ENCODE measurements at places on chromosomes 11 and 22.
A peak's percentile ranks its signal among the peaks of the same experiment; 100 is the strongest.

GRCh38 chr11:72885749-72886609, 71.8 kb downstream of the ATG16L2 start:
- DNase-seq, result no peak

- DNase-seq, result peak; percentile 75
Measured at GRCh38 chr11:76209973-76210930, 4.0 kb upstream of the WNT11 start.

DNA sequence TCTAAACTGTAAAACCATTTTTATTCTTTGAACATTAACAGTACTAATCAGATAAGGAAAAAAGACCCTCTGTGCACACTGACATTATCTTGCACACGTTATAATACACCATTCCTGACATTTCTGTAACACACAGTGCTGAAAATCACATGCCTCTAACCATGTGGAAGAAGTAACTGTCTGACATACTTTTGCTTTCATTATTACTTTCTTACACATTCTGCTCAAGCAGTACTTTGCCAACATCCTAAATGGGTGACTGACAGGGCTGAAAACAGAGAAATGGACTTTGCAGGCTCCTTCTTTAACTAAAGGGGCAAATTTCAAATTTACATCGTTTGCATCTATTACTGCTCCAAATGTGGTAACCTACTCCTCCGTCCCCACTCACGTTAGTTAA, 22.8 kb upstream of the TP53AIP1 start:
- DNase-seq, result no peak

GRCh38 chr11:15568440-15568839, 453.7 kb downstream of the INSC start:
- no peak for DNase-seq

- no peak for DNase-seq
Measured at GRCh38 chr11:409600-410483, 5.0 kb downstream of the SIGIRR start.

DNA sequence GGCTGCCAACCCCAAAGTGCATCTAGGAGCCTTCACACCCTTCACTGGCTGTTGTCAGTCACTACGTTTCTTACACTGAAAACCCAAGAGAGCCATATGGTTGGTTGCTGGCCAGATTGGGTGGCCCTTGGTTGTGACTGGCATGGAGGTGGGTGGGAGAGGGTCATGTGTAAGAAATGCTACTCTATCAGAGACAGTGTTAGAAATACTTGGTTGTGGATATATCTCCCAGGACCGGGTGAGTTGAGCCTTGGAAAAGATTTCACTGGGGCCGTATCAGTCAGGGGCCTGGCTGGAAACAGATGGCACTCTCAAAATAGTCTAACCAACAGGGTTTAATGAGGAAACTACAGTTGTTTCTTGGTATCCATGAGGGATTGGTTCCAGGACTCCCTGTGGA, 15.2 kb downstream of the ENDOD1 start:
- DNase-seq, result no peak

GRCh38 chr22:30245985-30246813, at the start of gene LIF:
Gene LIF, minus strand, starts transcription at chr22:30246759. Its CDS starts 64 bp downstream, at chr22:30246695.
- no peak for DNase-seq

- DNase-seq, result peak; percentile 33
Measured at GRCh38 chr11:61683961-61684869, 4.0 kb downstream of the DAGLA start.

DNA sequence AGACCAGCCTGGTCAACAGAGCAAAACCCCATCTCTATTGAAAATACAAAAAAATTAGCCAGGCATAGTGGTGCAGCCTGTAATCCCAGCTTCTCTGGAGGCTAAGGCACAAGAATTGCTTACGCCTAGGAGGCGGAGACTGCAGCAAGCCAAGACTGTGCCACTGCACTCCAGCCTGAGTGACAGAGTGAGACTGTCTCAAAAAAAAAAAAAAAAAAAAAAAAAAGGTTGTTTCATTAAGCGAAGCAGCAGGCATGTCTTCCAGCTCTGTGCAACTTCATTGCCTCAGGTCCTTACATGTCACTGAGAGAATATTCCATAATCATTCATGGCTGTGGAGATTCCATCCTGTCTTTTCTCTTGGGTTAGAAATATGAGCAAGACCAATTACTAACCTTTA, 16.9 kb downstream of the GAB2 start:
- DNase-seq, result no peak

DNA sequence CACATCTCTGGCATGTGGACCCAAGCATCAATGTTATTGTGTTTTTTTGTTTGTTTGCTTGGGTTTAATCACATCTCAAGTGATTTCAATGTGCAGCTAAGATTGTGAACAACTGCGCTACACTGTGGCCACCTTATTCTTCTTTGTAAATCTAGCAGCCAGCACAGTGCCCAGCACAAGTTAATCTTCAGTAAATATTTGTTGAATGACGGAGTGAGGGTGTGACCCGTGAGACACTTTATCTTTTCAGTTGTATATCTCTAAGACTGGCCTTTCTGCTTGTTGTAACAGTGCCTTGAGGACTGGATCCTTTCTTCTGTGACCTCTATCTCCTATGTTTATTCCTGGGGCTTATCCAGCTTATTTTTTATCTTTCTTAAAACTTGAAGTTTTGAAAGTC, 21.4 kb upstream of the AMOTL1 start:
- DNase-seq, result peak; percentile 23

GRCh38 chr22:33986167-33986771, 66.0 kb upstream of the LARGE1 start:
- DNase-seq, result no peak

- DNase-seq, result no peak
Measured at GRCh38 chr22:23067023-23067650, 3.2 kb upstream of the GNAZ start.

DNA sequence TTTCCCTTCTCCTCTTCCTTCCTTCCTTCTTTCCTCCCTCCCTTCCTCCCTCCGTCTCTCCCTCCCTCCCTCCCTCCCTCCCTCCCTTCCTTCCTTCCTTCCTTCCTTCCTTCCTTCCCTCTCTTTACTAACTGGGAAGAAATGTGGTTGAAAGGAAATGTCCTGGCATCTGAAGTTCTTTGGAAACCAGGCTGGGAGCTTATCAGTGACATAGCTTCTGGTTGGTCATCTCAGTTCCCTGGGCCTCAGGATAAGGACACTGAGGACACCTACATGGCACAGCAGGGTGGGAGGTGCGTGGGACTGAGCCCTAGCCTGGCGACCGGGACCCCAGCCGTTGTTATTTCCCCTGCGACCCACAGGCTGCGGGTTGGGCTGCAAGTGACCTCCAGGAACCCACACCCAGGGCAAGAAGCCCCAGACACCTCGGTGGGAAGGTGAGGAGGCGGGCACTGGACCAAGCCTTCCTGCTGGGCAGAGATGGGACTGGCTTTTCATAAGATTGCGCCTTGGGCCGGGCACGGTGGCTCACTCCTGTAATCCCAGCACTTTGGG, 1486.5 kb downstream of the TBC1D22A start:
- no peak for DNase-seq

- no peak for DNase-seq
Measured at GRCh38 chr11:12157241-12157661, 46.9 kb downstream of the MICAL2 start.

GRCh38 chr11:31810779-31811647, at the start of gene PAX6:
Gene PAX6, minus strand, starts transcription at chr11:31811322. Its CDS starts 4,911 bp downstream, at chr11:31806411.
- peak; percentile 94 for DNase-seq

GRCh38 chr11:47869544-47870393, 21.6 kb upstream of the NUP160 start:
- no peak for DNase-seq

DNA sequence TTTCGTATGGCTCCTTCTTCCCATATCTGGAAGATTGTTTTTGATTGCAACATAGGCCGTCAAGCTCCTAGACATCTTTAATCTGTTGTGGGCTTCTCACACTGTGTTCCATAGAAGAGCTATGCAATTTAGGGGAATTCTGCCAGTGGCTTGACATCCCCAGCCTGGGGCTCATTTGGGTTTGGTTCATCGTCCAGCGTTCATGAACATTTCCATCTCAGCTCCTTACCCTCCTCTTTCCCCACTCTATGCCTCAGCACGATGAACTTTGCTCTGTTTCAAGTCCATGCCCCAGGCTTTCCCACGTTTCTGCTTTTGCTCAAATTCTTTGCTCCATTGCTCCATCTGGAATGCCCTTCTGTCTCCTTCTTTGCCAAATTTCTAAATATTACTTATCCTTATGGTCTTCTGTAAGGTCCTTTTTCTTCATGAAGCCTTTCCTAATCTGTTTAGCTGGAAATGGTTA, 26.1 kb upstream of the CLMP start:
- DNase-seq, result no peak

DNA sequence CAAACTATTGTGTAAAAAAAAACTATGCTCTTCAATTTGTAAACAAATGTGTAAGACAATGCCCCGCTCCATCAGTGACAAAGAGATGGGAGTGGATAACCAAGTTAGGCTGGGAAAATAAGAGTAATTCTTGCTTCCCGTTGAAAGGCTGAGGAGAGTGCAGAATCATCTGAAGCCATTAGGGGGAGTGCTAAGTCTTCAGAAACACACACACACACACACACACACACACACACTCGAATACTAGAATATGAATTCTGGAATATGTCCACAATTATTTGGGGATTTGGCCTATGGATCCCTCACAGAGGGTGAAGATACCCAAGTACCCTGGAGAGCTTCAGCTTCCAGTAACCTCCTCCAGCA, 27.8 kb upstream of the ROBO3 start:
- DNase-seq, result peak; percentile 64

GRCh38 chr22:46626356-46626755, 6.2 kb downstream of the GRAMD4 start:
- no peak for DNase-seq

GRCh38 chr11:12434325-12434654, 56.9 kb downstream of the PARVA start:
- DNase-seq, result no peak

DNA sequence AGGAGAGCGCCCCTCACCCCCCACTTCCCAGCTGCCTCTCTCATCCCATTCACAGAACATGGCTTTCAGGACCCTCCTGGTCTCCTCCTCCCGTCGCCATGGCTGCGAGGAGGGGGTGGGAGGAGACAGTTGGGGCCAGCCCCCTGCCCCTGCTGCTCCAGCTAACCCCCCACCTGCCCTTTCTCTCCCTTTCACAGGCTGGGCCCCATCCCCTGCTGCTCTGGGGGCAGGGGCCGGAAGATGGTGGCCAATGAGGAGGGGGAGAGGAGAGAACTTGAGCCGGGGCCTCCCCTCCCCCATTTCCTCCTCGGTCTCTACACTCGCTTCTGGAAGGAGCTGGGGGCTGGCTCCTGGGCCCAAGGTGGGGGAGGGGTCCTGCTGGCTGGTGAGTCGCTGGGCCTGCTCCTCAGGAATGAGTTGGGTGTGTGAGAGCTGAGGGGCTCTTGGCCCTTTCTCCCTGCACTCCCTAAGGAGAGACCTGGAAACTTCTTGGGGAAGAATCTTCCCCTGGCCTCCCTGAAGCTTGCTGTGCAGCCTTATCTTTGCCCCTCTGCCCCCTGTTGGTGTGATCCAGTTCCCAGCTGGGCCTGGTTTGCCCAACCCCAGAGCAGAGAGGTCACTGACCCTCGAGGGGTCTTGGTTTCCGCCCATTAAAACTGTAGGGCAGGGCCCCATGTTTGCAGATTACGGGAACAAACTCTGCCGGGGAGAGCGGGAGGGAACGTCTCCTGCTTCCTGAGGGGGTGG, 10.2 kb downstream of the YPEL4 start:
- DNase-seq, result peak; percentile 35

- DNase-seq, result peak; percentile 53
Measured at GRCh38 chr11:57480409-57481137, 20.2 kb downstream of the RTN4RL2 start.

DNA sequence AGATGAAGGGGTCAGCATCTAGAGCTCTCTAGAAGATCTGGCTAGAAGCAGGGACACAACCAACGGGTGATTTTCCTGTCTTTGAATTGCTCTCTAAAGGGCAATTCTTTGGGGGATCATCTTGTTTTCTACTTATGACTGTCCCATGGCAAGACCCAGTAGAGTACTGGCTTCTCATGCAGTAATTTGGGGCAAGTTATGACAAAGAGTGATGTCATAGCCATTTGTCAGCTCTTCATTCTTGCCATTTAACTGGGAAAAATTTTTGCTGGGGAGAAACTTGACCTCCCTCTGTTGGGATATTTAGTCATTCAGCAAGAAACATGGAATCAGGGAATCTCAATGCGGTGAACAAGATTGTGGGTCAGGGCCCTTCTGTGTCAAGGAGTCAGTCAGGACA, 80.4 kb downstream of the SLC1A2 start:
- DNase-seq, result no peak

DNA sequence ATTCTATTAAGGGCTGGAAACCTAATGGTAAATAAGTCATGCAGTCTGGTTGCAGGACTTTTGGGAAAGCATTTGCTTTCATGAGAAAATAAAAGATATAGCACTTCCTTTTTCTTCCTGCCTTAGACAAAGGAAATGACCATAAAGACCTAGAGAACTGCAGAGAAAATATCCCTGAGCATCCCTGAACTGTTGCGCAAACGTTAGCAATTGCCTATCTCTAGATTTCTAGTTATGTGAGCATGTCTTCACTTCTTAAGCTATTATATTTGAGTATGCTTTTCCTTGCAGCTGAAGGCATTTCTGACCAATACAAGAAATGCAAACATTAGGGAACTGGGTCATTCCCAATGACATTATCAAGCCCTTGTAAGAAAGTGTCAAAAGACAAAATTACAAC, 110.6 kb downstream of the KIF18A start:
- DNase-seq, result no peak

GRCh38 chr11:69382131-69383128, 88.5 kb downstream of the MYEOV start:
- DNase-seq, result peak; percentile 22

DNA sequence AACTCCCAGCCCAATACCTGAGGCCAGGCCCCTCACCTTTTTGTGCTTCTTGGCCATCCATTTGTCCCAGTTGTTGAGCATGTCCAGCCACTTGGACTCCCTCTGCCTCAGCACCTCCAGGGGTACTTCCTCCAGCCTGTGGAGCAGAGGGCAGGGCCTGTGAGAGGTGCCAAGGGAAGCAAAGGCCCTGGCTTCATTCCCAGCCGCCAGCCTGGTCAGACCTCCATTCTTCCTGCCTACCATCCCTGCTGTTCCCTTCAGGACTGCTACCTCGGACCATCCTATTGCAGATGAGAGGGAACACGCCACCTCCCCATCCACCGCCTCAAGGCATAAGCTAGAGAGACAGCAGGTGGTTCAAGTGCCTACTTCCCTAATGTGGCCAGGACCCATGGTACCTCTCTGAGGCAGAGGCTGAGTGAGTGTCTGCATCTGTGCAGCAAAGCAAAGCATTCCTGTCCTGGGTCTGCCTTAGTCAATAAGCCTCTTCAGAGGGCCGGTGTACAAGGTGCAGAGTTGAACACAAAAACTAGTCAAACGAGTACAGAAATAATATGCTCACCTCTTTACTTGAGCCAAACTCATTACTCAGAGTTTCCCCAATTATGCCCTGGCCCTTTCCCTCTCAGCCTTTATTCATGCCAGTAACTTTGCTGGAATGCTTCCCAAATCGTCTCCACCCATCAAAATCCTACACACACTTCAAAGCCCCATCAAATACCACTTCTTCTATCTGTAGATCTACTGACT, 15.4 kb upstream of the CASTOR1 start:
- DNase-seq, result no peak

- DNase-seq, result peak; percentile 66
Measured at GRCh38 chr11:113426686-113427085, 39.1 kb downstream of the ANKK1 start.

Data from NCI-H146 (cell line).